ENCODE measurements at places on chromosomes 6 and 20.

GRCh38 chr6:40720375-40720748, 133.2 kb upstream of the LRFN2 start:
- DNase-seq, result no peak

DNA sequence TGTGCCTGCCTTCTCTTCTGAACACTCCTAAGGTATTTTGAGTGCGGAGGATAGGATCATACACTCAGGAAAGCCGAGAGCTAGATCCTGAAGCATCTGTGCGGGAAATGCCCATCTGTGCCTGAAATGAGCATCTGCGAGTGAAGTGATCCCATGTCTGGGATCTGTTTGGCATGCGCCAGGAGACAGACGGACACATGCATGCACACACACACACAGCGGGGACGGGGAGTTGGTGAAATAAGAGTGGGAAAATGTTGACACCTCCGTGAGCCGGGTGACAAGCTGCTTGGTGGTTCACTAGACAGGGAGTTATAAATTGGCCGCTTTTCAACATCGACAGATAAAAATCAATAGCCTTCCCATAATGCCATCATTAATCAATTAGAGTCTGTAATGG, 13.8 kb downstream of the SYNJ2 start:
- DNase-seq, result no peak

DNA sequence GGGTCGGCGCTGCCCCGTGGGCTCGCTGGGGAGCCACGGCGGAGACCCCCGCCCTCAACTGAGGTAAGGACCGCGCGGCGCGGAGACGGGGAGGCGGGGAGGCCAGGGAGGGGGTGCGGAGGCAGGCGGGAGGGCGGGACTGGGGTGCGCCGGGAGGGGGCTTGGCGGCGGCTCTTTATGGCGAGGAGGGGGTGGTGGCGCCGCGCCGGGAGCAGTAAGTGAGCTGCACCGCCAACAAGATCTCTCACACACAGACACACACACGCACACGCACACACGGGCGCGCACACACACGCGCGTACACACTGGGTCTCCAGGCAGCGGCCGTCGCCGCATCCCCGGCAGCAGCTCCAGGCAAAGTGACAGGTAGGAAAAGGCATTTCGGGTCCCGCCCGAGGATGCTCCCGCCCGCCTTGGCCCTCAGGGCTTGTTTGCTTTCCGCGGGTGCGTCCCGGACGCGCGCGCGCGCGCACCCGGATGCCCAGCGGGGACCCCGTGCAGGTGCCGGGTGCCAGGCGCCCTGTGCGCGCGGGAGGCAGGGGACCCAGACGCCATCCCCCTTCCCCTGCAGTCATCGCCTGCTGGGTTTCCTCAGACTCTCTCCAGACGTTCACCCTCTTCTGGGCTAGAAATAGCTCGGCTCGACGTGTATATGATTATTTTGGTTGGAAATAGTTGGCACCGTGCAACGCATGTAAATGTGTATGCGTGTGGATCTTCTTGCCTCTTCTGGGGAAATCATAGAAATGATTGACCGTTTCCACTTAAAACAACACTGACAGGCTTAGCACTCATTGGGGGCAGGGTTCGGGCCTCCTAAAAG, at the start of gene PLCB4:
Gene PLCB4, plus strand, starts transcription at position 247 of the 823 bp plus-strand sequence. CDS start 238,728 bp downstream, outside the sequence.
- no peak for DNase-seq

DNA sequence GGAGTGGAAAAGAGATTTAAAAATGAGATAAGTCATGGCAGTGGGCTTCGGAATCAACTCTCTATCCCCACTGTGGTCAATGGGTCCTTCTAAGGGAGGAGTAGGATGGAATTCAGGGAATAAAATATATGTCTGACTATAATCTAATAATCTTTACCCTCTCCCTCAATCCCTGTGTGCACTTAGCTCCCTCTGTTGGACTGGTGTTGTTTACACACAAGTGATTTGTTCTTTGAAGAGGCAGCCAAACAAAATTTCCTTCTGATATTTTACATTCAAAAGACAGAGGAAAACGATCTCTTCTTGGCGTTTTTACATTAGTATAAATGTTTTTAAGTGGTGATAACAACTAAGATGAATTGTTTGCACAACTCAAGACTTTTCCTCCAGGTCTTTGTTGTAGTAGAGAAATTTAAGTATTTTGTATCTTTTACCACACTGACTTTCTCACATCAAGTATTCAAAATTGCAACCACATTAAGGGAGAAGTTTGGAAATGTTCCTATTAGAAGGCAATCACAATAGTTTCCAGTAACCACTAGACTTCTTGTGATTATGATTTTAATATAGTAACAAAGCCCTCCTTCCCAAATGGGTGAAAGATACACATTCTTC, 317.8 kb downstream of the CENPW start:
- DNase-seq, result peak; percentile 11

DNA sequence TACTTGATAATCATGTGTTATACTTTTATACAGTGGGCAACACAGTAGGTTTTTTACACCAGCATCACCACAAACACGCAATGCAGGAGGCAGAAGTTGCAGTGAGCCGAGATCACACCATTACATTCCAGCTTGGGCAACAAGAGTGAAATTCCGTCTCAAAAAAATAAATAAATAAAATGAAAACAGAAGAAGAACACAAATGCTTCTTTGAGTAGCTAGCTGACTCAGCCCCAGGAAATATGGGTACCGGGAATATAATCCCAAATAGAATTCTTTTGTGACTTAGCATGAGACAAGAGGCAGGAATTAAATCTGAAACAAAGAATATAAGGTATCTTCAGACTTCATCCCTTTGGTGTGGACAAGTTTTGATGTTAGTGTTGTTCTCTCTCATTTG, 164.2 kb upstream of the ATXN1 start:
- DNase-seq, result no peak

DNA sequence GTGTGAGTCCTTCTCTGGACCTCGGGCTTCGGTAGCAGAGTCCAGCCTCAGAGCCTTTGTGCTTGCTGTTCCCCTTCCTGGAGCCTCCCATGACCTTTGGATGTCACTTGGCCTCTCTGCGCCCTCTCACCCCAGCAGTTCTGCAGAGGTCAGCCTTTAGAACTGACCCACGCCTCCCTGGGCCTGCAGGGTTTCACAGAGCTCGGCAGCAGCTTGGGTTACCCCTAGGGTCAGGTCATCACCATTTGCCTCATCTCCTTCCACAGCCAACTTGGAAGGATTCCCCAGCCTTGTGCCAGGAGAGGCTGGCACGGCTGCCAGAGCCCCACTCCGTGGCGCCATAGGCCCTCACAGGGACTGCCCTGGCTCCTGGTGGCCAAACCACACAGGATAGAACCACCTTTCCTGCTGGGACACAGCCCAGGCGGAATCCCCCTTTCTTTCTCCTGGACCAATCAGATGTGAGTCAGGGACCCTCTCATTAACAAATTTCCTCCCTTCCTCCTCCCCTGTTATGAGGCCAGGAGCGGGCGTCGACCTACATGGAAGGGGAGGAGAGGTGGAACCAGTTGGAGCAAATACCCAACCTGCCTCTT, 13.9 kb upstream of the SIRPA start:
- no peak for DNase-seq

DNA sequence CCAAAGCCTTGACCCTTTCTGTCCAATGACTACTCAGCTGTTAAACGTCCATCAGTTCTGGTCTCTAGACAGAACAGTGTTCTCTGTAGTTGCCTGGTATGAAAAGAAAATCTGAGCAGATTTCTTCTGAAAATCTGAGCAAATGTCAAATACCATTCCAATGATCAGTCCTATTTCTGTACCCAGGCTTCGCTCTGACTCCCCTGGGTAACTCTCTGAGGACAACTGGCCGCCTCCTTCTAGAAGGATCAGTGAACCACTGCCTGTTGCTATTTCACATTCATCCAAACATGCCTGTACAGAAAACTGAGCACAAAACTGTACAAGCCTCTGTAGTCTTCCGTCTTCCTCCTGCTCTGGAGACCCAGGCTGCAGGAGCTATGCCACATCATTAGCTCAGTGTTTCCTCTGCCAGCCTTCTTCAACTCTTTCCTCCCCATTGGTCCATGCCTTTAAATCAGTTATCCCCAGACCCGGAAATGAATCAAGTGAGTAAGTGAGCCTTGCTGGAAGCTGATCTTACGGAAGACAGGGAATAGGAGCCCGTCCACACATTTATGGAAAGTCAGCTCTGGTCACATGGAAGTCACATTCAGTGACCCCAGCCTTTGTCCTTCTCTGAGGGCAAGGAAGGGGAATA, 63.3 kb downstream of the DAAM2 start:
- no peak for DNase-seq

GRCh38 chr6:170415318-170415717, 108.8 kb downstream of the FAM120B start:
- no peak for DNase-seq

- DNase-seq, result no peak
These were observed 189.7 kb downstream of the PACRG start for GRCh38 chr6:162917506-162917905.

DNA sequence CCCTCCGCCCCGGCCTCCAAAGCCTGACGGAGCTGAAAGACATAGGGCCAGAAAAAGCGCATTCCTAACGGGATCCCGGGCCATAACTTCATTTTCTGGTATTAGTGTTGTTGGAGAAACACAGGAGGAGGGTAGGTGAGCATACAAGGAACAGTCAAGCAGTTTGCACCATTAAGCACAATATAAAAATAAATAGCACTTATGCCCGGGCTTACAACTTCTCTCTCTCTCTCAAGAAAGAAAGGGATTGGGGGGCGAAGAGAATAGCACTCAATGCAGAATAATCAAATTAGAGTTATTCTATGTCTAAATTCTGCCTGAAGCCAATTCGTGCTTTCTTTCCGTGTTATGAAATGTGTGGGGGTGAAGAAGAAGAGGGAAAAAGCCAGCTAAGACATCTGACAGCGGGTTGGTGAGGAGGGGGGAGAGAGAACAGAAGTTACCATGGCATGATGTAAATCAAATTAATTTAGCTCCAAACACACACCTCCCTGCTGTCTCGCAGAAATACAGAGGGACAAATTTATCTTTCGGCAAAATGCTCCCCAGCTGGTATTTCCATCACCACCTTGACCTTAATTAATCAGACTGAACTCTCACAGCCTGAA, 508 bp upstream of the METTL24 start:
- no peak for DNase-seq

DNA sequence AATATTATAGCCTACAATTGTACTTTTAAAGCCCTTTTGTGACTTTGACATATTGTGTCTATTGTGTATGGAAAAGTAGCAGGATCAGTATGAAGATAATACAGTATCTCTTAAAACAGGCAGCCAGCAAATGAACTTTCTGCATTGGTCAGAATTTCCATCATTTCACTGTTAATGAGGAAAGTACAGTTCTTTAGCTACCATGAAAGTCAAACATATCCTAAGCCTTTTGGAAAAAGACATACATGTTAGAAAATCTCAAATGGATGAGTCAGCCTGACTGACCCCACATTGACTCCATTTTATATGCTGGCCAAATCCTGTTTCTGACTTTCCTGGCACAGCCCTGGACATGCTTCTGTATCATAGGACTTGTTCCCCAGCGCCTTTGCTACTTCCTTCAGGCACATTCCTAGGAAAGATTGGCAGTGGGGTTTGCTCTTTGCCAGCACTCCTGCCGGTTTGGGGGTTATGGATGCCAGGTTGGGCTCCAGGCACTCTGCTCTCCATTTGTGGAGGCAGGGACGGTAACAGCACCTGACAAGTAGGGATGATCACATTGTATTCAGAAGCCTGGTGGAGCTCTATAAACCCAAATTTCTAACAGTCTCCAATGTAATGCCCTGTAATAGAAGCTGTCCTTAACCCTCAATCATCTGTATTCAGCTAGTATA, 43.7 kb downstream of the TOP1 start:
- no peak for DNase-seq

GRCh38 chr20:36491901-36492617, 49.3 kb upstream of the MYL9 start:
- DNase-seq, result peak; percentile 84

DNA sequence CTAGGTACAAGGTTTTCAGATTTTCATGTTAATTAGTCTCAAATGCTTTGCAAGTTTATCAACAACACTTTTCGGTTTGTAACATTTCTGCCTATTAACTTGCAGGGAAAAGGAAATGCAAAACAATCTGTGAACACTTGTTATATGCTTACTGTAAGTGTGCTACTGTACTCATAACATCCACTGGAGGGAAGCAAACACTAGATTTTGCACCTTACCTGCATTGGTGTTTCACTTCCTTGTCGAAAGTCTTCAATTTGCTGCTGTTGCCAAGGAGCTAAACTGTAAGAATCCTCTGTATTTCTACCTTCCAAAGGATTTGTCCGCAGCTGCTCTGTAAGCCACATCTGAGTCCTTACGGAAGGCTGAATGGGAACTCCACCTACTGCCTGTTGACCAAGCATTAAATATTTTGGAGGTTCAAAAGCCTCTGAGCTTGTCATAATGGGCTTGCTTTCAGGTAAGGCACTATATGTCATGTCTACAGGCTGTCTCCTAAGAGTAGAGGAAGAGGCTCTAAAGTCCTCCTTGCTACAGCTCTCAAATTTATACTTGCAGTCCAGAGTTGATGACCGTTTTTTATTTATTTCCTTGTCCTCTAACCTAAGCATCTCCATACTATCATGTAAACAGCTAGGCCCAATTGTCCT, 17.3 kb downstream of the PLN start:
- DNase-seq, result peak; percentile 26

GRCh38 chr6:113219783-113220182, 637.4 kb upstream of the MARCKS start:
- DNase-seq, result no peak

DNA sequence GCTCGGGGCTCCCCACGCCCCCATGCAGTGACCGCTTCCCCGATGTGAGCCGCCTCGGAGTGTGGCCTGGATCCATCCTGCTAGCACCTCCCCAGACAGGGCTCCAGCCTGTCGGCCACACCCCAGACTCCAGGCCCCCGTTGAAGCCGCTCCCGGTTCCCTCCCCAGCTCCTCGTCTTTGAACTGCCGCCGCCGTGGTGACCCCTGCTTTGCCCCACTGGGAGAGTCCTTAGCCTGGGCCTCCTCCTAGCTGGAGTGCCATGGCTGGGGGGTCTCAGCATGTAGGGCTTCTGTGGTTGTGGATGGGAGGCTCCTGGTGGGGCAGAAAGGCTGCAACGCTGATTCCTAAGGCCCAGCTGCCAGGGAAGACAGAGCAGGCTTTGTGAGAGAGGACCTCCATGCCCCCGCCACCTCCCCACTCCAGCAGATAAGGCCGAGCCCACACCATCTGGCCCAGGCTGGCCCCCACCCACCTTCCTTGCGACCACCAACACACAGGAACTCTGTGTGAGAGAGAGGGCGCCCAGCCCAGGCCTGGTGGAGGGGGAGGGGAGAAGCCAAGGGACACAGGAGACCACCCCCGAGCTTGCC, 11.4 kb downstream of the FOXS1 start:
- DNase-seq, result no peak

DNA sequence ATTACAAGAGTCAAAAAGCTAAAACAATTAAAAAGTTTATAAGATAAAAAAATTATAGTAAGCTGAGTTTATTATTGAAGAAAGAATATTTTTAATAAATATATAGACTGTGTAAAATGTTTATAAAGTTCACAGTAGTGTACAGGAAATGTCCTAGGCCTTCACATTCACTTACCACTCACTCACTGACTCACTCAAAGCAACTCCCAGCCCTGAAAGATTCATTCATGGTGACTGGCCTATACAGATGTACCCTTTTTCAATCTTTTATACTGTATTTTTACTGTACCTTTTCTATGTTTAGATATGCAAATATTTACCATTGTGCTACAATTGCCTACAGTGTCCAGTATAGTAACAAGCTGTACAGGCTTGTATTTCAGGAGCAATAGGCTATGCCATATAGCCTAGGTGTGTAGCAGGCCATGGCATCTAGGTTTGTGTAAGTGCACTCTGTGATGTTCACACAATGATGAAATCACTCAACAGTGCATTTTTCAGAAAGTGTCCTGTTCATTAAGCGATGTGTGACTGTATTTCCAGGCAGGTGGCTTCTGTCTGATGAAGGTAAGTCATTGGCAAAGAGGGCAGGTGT, 130.2 kb downstream of the BTBD3 start:
- no peak for DNase-seq

GRCh38 chr6:92588148-92588547, 831.2 kb downstream of the EPHA7 start:
- no peak for DNase-seq
